Lower lobe of right lung (tissue), 2 donors: ENCODE measurements at places on chromosomes 13 and 19. TPM values are rescaled to one million over a fixed set of nuclear protein-coding genes. Genes with fewer than 3 reads are reported as not detected.
A peak's percentile ranks its signal among the peaks of the same experiment; 100 is the strongest.

The RASA3 gene
- total RNA-seq, result 19.1 TPM

The KLK12 gene
- 1.9 TPM for total RNA-seq

The GJA3 gene
- not detected for total RNA-seq

DNA sequence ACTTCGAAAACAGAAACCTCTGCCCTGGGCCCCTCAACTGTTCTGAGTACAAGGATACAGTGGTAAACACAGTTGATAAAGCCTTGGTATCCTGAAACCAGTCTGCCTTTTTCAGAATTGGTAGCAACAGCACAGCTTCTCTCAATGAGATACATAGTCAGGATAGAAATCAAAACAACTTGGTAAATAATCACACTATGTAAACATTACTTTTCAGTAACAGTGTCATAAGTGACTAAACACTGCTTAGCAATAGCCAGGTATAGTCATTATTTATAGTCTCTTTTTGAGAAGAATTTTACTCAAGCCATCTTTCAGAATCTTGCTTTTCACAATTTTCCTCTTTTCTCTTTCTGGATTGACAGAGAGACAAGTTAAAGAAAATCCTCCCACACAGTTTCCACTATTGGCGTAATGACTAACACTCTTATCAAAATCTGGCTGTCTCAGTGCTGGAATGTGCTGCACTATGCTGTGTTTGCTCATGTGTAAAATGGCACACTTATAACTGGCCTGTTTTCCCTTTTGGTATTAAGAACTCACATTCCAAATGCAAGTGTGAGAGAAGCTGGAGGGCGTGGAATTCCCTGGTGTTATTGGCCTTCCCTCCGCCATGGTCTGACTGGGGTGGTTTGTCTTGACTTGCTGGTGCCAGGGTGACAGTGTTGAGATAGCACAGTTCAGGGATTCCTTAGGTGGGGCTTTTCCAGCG lies 368.8 kb downstream of the TDRD3 start:
- no peak for DNase-seq
- H3K36me3 ChIP-seq, result no peaks in the 10 kb centered on the region
- no peak overlapping the region for H3K4me3 ChIP-seq

DNA sequence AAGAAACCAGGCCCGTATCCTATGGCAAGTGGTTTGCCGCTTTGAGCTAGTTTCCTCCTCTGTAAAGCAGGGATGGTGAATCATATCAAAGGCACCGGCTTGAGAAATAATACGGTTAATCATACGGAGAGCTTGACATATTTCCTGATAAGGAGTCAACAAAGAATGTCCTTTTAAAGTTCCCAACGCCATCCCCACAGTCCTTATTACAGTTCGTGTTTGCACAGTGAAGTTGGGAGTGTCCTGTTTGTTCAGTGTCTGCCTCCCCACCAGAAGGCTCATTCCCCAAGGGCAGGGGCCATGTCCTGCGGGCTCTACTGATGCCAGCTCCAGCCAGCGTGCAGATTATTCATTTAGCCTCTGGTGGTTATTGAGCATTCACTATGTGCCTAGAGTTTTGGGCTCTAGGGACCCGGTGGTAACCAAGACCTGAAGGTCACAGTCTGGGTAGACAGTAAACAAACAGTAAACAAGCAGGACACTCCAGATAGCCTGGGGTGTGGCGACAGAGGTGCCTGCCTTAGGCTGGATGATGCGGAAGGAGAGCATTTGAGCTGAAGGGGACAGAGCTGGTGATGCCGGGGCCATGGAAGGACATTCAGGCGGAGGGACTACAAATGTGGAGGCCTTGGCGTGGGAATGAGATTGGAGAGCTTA lies 6.3 kb downstream of the GRAMD1A start:
- peak; percentile 76 for DNase-seq
- H3K36me3 ChIP-seq, result peaks cover 33% of the 10 kb centered on the region
- no peaks in the 10 kb centered on the region for H3K27me3 ChIP-seq

GRCh38 chr19:4174895-4175668 lies 7.3 kb downstream of the SIRT6 start:
- no peak for DNase-seq
- H3K36me3 ChIP-seq, result peaks cover 54% of the 10 kb centered on the region
- H3K27me3 ChIP-seq, result peaks cover 12% of the 10 kb centered on the region

- no peak overlapping the region for H3K4me3 ChIP-seq
- H3K27ac ChIP-seq, result no peak overlapping the region
- no peaks in the 10 kb centered on the region for H3K4me1 ChIP-seq
- H3K27me3 ChIP-seq, result no peaks in the 10 kb centered on the region
- H3K36me3 ChIP-seq, result no peaks in the 10 kb centered on the region
Measured at GRCh38 chr13:80924596-80924995, 583.7 kb upstream of the SPRY2 start.

DNA sequence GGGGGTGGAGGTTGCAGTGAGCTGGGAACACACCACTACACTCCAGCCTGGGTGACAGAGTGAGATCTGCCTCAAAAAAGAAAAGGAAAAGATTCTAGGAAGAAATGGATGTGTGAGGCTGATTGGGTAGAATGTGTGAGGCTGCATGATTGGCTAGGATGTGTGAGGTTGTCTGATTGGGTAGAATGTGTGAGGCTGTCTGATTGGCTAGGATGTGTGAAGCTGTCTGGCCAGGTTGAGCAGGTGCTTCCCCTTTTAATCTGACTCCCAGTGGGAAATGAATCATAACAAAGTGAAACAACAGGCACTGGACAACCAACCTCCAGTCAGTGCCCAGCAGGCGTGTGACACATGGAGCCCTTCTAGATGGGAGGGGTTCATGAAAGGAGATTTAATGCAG lies 14.7 kb downstream of the C13orf46 start:
- H3K27ac ChIP-seq, result no peak overlapping the region
- H3K27me3 ChIP-seq, result no peaks in the 10 kb centered on the region
- no peaks in the 10 kb centered on the region for H3K4me1 ChIP-seq
